ENCODE measurements at places on chromosomes 1 and 21. TPM values are rescaled to one million over a fixed set of nuclear protein-coding genes. Genes with fewer than 3 reads are reported as not detected.

The RGS8 gene
- not detected for total RNA-seq

The TRIM58 gene
- 3.4 TPM for total RNA-seq

The NUAK2 gene
- 11.2 TPM for total RNA-seq

DNA sequence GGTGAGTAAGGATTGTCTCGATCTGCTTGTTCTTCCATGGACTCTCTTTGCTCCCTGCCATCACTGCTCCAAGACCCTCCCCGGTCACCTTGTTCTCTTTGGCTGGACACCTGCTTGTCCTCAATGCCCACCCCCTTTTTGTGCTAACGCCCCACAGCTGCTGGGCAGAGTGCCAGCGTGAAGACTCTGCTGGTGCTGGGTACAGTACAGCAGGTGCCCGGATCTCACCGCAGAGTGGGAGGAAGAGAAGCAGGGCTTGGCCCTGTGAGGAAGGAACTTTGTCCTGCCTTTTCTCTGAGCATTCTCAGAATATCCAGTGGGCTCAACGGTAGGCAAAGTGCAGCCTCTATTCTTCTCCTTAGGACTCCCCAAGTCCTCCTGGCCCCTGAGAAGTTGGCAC, 90.1 kb downstream of the PLXNA2 start:
- peaks cover 58% of the 10 kb centered on the region for H3K4me1 ChIP-seq
- peak; percentile 51 for DNase-seq
- H3K27me3 ChIP-seq = no peaks in the 10 kb centered on the region
- no peak overlapping the region for H3K4me3 ChIP-seq
- peak overlapping the region; percentile 11 for H3K27ac ChIP-seq

DNA sequence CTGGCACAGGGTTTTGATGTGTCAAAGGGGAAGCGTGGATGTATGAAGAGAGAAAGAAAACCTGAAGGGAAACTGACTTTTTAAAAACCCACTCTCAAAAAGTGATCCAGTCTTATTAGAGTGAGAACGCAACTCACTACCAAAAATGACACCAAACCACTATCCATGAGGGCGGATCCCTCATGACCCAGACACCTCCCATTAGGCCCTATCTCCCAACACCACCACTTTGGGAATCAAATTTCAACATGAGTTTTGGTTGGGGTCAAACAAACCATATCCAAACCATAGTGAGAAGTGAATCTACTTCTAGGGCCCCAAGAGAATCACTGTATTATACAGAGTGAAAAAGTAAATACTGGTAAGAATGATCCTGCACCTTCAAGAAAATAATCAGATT, 53.5 kb downstream of the FNBP1L start:
- no peak overlapping the region for H3K4me3 ChIP-seq
- no peaks in the 10 kb centered on the region for H3K36me3 ChIP-seq
- DNase-seq = no peak
- no peak overlapping the region for H3K27ac ChIP-seq
- no peaks in the 10 kb centered on the region for H3K4me1 ChIP-seq
- no peaks in the 10 kb centered on the region for H3K27me3 ChIP-seq

DNA sequence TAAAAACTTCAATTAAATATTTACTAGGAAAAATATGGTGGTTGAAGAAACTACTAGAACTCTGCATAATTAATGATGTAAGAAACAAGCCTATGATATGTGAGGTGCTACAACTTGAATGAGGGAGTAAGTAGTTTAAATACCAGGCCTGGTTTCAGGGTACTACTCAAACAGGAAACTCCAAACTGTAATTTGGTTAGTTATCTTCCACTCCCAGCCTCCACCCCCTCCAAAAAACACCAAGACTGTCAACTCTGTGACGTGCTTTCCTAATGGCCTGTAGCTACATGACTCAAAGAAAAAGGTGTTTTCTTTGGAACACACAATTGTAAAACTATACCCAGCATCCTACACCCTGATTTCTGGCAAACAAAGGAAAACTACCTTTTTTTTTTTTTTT, 55.9 kb upstream of the RCC1 start:
- H3K4me1 ChIP-seq = no peaks in the 10 kb centered on the region
- H3K27me3 ChIP-seq = no peaks in the 10 kb centered on the region
- H3K36me3 ChIP-seq = no peaks in the 10 kb centered on the region
- H3K27ac ChIP-seq = no peak overlapping the region
- no peak overlapping the region for H3K4me3 ChIP-seq
- no peak for DNase-seq
